ENCODE measurements at places on chromosomes 7 and 10. TPM values are rescaled to one million over a fixed set of nuclear protein-coding genes. Genes with fewer than 3 reads are reported as not detected.

Gene MYO1G
- 0.29 TPM for total RNA-seq

DNA sequence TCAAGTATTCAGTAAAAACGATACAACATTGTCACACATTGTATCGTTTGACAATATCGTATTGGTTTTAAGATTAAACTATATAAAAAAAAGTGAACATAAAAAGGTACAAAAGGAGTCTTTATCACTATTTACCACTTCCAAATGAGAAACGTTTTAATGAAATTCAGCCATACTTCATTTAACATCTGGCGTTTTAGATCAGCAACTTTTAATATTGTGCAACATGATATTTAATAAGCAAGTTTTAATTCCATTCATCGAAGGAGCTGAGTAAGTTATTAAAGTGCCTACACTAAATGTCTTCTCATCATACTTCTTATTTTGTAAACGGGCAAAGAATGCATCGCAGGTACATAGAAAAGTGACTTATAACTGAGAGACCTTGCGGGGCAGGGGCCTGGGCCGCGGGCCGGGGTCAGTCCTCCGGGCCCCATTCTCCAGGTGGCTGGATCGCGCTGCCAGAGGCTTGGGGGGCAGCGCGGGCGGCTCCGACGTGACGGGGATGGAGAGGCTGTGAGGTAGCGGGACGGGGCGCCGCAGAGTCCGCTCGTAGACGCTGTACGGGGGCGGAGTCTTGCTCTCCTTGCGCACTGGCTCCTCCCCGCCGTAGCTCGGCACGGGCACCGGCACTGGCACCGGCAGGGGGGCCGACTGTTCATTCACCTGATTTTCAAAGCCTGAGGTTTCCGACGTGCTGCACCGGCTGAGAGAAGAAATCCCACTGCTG, 165.8 kb upstream of the IMMP2L start:
- DNase-seq, result no peak

- peak; percentile 71 for DNase-seq
These were observed 57.4 kb downstream of the PPP1R17 start for GRCh38 chr7:31744294-31744874.

- no peak for DNase-seq
These were observed 57.5 kb upstream of the SP4 start for GRCh38 chr7:21370283-21370982.

- DNase-seq, result peak; percentile 27
These were observed 65.8 kb upstream of the PRSS58 start for GRCh38 chr7:142323706-142324105.

Gene IDI2
- not detected for total RNA-seq

Gene PFKFB3
- 19.2 TPM for total RNA-seq

- no peak for DNase-seq
These were observed 318.9 kb downstream of the IPMK start for GRCh38 chr10:57948796-57949195.

All from osteoblast (primary cell).